ENCODE measurements at places on chromosomes 2 and 18.

- DNase-seq: no peak
Observed at GRCh38 chr2:62221141-62221540, 25.2 kb downstream of the B3GNT2 start.

- DNase-seq: no peak
Observed at GRCh38 chr2:75801234-75801982, 90.7 kb upstream of the GCFC2 start.

DNA sequence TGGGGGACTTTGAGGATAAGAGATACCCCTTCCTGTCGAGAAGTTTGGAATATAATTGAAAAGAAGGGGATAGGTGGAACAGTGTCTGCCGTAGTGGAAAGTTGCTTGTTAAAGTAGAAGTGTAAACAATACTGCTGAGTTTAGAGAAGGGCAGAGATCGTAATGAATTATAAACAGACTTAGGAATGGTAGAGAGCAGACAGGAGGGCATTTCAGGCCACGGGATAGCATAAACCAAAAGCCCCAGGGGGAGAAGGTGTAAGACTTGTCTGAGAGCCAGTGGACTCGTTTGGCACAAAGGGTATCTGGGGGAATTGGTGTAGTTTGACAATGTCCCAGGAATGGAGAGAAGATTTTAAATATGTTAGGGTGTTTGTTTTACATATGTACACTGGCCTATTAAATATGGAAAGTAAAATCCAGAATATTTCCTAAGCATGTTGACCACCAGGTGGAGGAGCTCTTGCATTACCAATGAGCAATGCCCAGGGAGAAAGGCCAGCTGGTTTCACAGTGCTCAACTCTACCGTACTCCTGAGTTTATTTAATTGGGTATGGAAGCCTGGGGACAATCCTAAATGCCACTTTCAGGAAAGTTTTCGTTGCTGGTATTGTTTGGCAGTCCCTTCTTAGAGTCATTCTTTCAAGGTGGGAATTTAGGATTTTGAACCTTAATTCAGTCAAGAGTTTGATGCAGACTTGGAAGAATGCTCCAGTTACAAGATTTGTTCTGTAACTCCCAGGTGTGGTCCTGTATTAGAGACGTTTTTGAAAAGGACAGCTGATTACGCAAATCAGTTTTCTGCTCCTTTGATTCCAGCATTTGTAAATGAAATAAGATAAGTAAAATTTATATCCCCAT lies 7.5 kb downstream of the COPS8 start:
- DNase-seq: no peak

- DNase-seq: no peak
Observed at GRCh38 chr2:76268902-76269620, 558.3 kb upstream of the GCFC2 start.

- DNase-seq: no peak
Observed at GRCh38 chr2:79994161-79994560, 310.4 kb downstream of the LRRTM1 start.

GRCh38 chr2:48198371-48198770 lies 292.1 kb upstream of the FBXO11 start:
- no peak for DNase-seq

- no peak for DNase-seq
Observed at GRCh38 chr2:191041418-191042161, 27.6 kb upstream of the STAT1 start.

DNA sequence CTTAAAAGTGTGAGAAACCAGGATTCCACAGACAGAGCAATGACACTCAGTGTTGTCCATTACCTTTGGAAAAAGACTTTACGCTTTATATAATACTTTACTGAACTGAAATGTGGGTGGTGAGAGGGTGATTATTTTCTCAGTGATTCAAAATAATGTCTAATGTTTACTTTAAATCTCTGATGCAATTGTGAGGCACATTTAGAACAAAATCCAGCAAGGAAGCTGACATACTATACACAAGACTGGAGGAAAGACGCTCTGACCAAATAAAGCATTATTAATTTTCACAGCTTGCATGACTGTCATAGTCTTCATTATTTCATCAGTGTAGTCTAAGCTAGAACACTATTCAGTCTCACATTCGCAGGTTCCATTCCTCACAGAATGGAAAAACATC lies 34.1 kb upstream of the STAT1 start:
- no peak for DNase-seq

Measured in right kidney (tissue), 9 donors.